ENCODE measurements at places on chromosomes 16 and 17. TPM values are rescaled to one million over a fixed set of nuclear protein-coding genes. Genes with fewer than 3 reads are reported as not detected.

The GAN gene
- total RNA-seq, result 10.0 TPM

The KCNJ18 gene
- not detected for total RNA-seq

DNA sequence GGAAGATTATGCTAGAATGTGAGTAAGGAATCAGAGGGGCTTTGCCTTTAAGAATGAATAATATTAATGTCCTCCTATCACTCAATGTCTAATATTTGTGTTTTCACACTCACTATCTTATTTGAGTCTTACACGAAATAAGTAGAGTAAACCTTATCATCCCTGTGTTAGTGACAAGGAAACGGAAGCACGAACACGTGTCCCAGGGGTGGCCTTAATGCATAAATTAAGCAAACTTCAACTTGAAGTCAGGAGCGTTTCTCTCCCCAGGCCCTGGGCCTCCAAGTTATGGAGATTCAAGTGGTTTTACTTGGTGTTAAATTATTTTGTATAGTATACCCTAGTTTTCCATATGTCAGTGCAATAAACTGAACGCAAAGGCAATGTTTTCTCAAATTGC lies 96.0 kb downstream of the WDR59 start:
- H3K4me1 ChIP-seq, result no peaks in the 10 kb centered on the region
- H3K27me3 ChIP-seq, result no peaks in the 10 kb centered on the region
- no peaks in the 10 kb centered on the region for H3K36me3 ChIP-seq
- no peak overlapping the region for H3K27ac ChIP-seq
- DNase-seq, result no peak
- no peak overlapping the region for H3K4me3 ChIP-seq

GRCh38 chr16:65524997-65525396 lies 403.1 kb upstream of the CDH11 start:
- H3K27ac ChIP-seq, result no peak overlapping the region
- no peak overlapping the region for H3K4me3 ChIP-seq
- no peak for DNase-seq
- H3K36me3 ChIP-seq, result no peaks in the 10 kb centered on the region
- H3K27me3 ChIP-seq, result no peaks in the 10 kb centered on the region

DNA sequence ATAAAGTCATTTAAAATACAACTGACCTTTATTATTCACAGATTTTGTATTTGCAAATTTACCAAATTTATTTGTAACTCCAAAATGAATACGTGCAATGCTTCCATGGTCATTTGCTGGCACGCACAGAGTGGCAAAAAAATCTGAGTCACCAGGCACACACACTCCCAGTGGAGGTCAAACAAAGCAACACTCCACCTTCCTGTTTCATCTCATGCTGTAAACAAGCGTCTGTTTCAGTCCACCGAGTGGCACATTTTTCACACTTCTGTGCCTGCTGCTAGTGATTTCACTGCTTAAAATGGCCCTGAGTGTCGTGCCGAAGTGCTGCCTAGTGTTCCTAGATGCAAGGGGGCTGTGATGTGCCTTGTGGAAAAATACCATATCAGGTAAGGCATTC lies 17.8 kb upstream of the ITGAE start:
- H3K4me3 ChIP-seq, result no peak overlapping the region
- DNase-seq, result no peak
- H3K36me3 ChIP-seq, result no peaks in the 10 kb centered on the region

DNA sequence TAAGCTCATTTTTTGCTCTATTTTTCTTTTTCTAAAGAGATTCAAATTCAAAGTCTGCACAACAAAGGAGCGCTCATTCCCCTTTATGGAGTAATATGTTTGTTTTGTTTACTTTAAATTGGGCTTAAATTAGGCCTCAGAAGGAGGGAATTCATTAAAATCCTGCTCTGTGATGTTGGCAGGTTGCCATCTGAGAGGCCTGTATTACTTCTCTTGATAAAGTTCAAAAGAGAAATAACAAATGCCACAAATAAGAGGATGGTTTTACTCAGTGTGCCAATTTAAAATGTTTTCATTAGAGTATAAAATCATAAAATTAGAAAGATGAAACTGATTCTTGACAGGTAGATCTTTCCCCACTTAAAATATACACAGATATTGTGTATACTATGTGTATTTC lies 54.5 kb upstream of the HLF start:
- H3K4me1 ChIP-seq, result no peaks in the 10 kb centered on the region
- no peak overlapping the region for H3K27ac ChIP-seq
- no peak overlapping the region for H3K4me3 ChIP-seq
- no peaks in the 10 kb centered on the region for H3K27me3 ChIP-seq
- no peaks in the 10 kb centered on the region for H3K36me3 ChIP-seq
- DNase-seq, result no peak

- no peaks in the 10 kb centered on the region for H3K36me3 ChIP-seq
- peaks cover 15% of the 10 kb centered on the region for H3K4me1 ChIP-seq
- DNase-seq, result no peak
- H3K27me3 ChIP-seq, result no peaks in the 10 kb centered on the region
- H3K27ac ChIP-seq, result no peak overlapping the region
These were observed 2.8 kb upstream of the LPCAT2 start for GRCh38 chr16:55506083-55506482.

DNA sequence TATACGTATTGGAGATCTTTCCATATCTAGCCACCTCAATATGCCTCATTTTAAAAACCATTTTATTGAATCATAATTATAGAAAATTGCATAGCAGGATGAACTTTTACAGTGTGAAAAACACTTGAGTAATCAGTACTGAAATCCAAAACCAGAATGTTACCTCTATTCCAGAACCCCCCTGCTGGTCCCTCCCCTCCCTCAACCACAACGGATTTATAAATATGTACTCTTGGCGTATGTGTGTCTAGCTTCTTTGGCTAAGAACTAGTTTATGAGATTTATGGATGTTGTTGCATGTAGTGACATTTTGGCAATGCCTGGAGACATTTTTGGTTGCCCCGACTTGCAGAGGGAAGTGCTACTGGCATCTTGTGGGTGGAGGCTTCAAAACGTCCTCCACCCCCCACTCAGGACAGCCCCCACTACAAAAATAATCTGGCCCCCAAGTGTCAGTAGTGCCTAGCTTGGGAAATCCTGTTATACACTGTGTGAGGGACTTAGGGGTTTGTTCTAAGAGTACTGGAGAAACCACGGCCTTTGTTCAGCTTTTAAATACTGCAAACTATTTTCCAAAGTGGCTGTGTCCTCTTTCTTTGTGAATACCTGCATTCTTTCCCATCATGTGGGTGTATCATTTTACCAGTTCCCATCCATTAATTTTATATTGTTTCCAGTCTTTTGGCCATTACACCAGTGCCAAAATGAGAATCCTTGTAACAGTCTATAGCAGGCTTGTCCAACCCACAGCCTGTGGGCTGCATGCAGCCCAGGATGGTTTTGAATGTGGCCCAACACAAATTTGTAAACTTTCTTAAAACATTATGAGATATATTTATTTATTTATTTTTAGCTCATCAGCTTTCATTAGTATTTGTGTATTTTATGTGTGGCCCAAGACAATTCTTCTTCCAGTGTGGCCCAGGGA lies 23.7 kb downstream of the ITPRIPL2 start:
- peaks cover 28% of the 10 kb centered on the region for H3K4me1 ChIP-seq
- H3K27ac ChIP-seq, result peak overlapping the region; percentile 48
- H3K27me3 ChIP-seq, result no peaks in the 10 kb centered on the region
- no peaks in the 10 kb centered on the region for H3K36me3 ChIP-seq

GRCh38 chr17:83203472-83204221 lies 124.2 kb downstream of the METRNL start:
- peak; percentile 45 for DNase-seq
- no peak overlapping the region for H3K4me3 ChIP-seq
- no peaks in the 10 kb centered on the region for H3K36me3 ChIP-seq
- no peaks in the 10 kb centered on the region for H3K4me1 ChIP-seq
- no peaks in the 10 kb centered on the region for H3K27me3 ChIP-seq

DNA sequence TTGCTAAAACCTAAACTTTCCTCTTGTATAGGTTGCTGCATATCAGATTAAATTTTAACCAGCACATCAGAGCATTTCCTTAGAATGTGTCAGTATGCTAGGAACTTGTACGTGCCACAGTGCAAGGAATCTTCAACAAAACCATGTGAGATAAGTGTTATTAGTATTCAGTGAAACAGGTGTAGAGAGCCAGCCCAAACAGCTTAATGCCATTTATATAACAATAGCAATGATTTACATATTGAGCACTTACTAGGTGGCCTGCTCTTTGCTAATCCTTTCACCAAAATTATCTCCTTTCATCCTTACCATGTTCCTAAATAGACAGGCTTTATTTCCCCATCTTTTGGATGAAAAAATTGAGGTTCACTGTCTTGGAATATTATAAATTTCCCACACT lies 485.7 kb downstream of the HS3ST4 start:
- H3K4me3 ChIP-seq, result no peak overlapping the region
- H3K4me1 ChIP-seq, result no peaks in the 10 kb centered on the region
- DNase-seq, result no peak

The TEN1 gene
- 15.2 TPM for total RNA-seq

The SP2 gene
- total RNA-seq, result 19.7 TPM

The KRT17 gene
- total RNA-seq, result not detected

The PRAC1 gene
- total RNA-seq, result not detected

DNA sequence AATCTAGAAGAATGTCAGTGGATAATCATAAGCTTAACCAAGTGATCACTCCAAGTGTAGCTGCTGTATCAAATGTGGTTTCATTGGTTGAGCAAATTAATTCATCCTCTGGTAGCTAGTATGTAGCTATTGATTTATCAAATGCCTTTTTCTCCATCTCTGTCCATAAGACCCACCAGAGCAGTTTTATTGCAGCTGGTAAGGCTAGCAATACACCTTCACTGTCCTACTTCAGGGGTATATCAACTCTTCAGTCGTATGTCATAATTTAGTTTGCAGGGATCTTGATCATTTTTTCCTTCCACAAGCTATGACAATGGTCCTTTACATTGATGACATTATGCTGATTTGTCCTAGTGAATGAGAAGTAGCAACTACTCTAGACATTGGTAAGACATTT lies 158.8 kb downstream of the PRKCB start:
- no peak for DNase-seq
- no peak overlapping the region for H3K27ac ChIP-seq
- H3K4me3 ChIP-seq, result no peak overlapping the region
- H3K36me3 ChIP-seq, result no peaks in the 10 kb centered on the region
- no peaks in the 10 kb centered on the region for H3K27me3 ChIP-seq

- DNase-seq, result no peak
- H3K4me3 ChIP-seq, result no peak overlapping the region
- H3K27me3 ChIP-seq, result no peaks in the 10 kb centered on the region
These were observed 24.9 kb downstream of the HMOX2 start for GRCh38 chr16:4501071-4501478.

DNA sequence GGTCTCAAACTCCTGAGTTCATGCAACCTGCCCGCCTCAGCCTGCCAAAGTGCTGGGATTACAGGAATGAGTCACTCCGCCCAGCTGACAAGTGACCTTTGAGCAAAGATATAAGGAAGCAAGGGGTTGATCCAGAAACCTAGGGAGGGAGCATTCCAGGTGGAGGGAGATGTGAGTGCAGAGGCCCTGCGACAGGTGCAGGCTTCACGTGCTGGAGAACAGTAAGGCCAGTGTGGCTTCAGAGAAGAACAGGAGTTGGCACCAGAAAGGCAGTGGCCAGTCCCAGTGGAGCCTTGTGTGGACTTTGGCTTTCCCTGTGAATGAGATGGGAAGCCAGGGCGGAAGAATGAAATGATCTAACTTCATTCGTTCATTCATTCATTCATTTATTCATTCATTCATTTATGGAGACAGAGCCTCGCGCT lies 73.6 kb upstream of the HAS3 start:
- H3K27ac ChIP-seq, result no peak overlapping the region
- no peak overlapping the region for H3K4me3 ChIP-seq
- no peaks in the 10 kb centered on the region for H3K4me1 ChIP-seq
- no peaks in the 10 kb centered on the region for H3K36me3 ChIP-seq
- peak; percentile 91 for DNase-seq

- no peaks in the 10 kb centered on the region for H3K27me3 ChIP-seq
- DNase-seq, result no peak
- H3K27ac ChIP-seq, result peak overlapping the region; percentile 28
- H3K36me3 ChIP-seq, result no peaks in the 10 kb centered on the region
These were observed 473 bp downstream of the FTO start for GRCh38 chr16:53704445-53704813.

The HAP1 gene
- not detected for total RNA-seq

The NAT9 gene
- 29.2 TPM for total RNA-seq

The STH gene
- total RNA-seq, result not detected

The FOXN1 gene
- total RNA-seq, result not detected

The TUBB3 gene
- total RNA-seq, result 2.8 TPM

GRCh38 chr16:1345087-1345486 lies 6.6 kb downstream of the TSR3 start:
- no peak for DNase-seq
- peaks cover 20% of the 10 kb centered on the region for H3K4me1 ChIP-seq

DNA sequence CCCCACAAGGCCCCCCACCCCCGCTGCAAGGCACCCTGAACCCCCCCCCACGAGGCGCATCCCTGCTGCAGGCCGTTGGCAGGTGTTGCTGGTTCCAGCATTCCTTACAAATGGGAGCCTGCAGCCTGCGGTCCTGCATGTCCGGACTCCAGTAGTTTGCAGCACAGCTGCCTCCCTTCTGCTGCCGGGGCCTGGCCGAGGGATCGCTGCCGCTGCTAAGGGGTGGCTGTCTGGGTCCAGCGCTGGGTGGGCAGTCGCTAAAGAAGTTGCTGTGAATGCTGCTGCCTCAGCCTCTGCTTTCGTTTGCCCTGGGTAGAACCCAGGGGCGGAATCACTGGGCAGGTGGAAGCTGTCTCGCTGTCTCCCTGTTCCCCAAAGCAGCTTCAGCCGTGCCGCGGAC lies 11.8 kb downstream of the UTS2R start:
- H3K4me1 ChIP-seq, result no peaks in the 10 kb centered on the region
- no peak for DNase-seq
- H3K27me3 ChIP-seq, result no peaks in the 10 kb centered on the region
- no peak overlapping the region for H3K4me3 ChIP-seq

- no peaks in the 10 kb centered on the region for H3K27me3 ChIP-seq
- no peak for DNase-seq
- no peak overlapping the region for H3K27ac ChIP-seq
- H3K4me1 ChIP-seq, result no peaks in the 10 kb centered on the region
- H3K36me3 ChIP-seq, result peaks cover 86% of the 10 kb centered on the region
These were observed 12.6 kb downstream of the UBN1 start for GRCh38 chr16:4859900-4860255.
